Dorsolateral prefrontal cortex (tissue), 122 donors: ENCODE measurements at places on chromosomes 2 and 18. TPM values are rescaled to one million over a fixed set of nuclear protein-coding genes. Genes with fewer than 3 reads are reported as not detected.

TRAF3IP1 gene
- total RNA-seq = 32.3 TPM

TMSB10 gene
- total RNA-seq = 703 TPM

CD207 gene
- not detected for total RNA-seq

AKAIN1 gene
- 0.90 TPM for total RNA-seq

FZD7 gene
- total RNA-seq = 3.7 TPM

ABCB11 gene
- not detected for total RNA-seq

CRYGD gene
- not detected for total RNA-seq

ZFP36L2 gene
- total RNA-seq = 41.4 TPM

LCLAT1 gene
- 20.8 TPM for total RNA-seq

DSC2 gene
- 2.9 TPM for total RNA-seq

GAREM1 gene
- 28.2 TPM for total RNA-seq

TMEM198 gene
- 17.7 TPM for total RNA-seq

MAP3K19 gene
- not detected for total RNA-seq

IL36B gene
- not detected for total RNA-seq

CGREF1 gene
- 26.2 TPM for total RNA-seq

C1QL2 gene
- 6.4 TPM for total RNA-seq

LYPD6B gene
- 1.9 TPM for total RNA-seq

SLC25A12 gene
- 62.1 TPM for total RNA-seq

EGR4 gene
- total RNA-seq = 0.92 TPM

CPO gene
- 1.8 TPM for total RNA-seq

NT5DC4 gene
- total RNA-seq = not detected

PTPRN gene
- 233 TPM for total RNA-seq

ACVR1C gene
- total RNA-seq = 18.1 TPM

KCTD1 gene
- total RNA-seq = 81.0 TPM

NAT8 gene
- total RNA-seq = not detected

CAPG gene
- 27.7 TPM for total RNA-seq
